HFFc6 (cell line): ENCODE measurements at places on chromosomes 16 and 17. TPM values are rescaled to one million over a fixed set of nuclear protein-coding genes. Genes with fewer than 3 reads are reported as not detected.

GRCh38 chr17:57808882-57809281, 41.0 kb downstream of the MRPS23 start:
- no peak for DNase-seq

DNA sequence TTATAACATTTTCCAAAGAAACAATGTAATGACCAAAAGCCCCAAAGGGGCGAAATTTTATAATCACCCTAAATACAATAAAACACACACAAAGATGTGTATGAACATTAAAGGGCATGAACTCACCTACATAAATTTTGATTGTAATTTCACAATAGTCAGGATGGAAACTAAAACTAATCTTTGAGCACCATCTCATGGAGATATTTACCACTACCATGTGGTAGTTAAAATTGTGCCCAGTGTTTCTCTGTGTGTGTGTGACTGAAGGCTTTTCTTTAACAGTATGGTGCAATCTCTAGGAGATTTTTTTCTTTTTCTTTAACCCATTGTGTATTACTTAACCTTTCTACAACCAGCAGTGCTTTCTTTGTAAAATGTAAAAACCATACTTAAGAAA, 19.7 kb upstream of the MEIOC start:
- DNase-seq: peak; percentile 59

GRAPL gene
- total RNA-seq: not detected in 3 replicates

DNA sequence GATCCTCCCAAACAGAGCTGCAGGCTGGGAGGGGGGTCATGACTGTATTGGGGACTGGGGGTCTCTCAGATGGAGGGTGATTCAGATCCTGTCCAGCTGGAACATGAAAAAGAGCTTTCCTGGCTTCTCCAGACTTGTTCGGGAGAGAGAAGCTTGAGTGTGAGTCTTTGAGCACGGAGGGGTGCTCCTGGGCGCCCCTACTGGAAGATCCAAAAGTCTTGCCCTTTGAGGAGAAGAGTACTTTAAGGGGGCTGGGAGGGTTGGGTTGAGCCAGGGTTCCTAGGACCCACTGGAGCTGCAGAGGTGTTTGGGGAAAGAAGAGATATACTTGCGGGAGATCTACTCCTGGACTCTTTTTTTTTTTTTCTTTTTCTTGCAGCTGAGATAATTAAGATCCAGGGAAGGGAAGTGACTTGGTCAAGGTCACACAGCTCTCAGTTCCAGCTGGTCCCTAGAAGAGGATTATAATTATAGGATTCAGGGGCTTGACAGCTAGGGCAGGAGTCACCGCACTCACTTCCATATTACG, 8.4 kb downstream of the RARA start:
- DNase-seq: peak; percentile 72

GRCh38 chr16:4323845-4324488, 8.1 kb downstream of the GLIS2 start:
- DNase-seq: no peak

DNA sequence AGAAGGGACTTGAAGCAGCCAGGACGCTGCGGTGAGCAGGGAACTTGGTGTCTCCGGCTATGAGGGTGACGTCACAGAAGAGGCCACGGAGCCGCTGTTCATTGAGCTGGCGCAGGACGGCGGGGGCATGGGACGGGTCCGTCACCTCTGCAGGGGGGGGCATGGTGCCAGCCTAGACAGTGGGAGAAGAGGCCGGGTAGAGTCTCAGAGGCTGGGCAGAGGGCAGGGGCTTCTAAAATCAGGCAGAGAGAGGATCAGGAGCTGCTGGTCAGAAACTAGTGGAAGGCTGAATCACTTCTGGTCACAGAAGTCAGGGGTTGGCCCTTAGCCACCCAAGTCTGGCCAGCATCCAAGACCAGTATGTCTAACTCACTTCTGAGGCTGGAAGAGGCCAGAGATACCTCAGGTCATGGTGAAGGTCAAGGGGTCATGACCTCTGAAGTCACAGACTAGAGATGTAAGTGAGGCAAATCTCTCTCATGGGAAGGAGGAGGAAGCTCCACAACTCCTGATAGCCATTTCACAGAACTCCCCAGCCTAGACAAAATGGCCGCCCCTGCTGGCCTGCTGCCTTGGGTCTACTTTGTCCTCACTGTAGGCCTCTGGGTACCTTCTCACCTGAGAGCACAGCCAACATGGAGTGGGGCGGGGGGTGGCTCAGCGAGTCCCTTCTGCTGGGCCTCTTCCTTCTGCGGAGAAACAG, 12.6 kb downstream of the ZBTB4 start:
- DNase-seq: peak; percentile 53

MFAP4 gene
- 19.9 to 46.8 TPM (median 36.8 TPM) in 3 replicates for total RNA-seq

GRCh38 chr17:79393358-79394052, 217.3 kb downstream of the RBFOX3 start:
- peak; percentile 52 for DNase-seq

- no peak for DNase-seq
These were observed 7.3 kb upstream of the TRPV2 start for GRCh38 chr17:16407911-16408588.

- DNase-seq: no peak
These were observed 10.1 kb downstream of the AFMID start for GRCh38 chr17:78197147-78197832.

GRCh38 chr17:28719021-28719433, 758 bp upstream of the RPL23A start:
- no peak for DNase-seq

DNA sequence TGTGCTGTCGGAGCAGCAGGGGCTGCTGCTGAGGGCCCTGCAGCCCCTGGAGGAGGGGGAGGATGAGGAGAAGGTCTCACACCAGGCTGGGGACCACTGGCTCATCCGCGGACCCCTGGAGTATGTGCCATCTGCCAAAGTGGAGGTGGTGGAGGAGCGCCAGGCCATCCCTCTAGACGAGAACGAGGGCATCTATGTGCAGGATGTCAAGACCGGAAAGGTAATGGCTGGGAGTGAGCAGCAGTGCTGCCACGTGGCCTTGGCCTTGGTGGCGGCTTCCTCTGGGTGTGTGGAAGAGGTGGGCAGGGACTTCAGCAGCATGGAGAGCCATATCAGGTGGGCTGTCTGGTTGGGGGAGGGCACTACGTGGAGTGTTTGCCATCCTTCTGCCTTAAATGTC, 20.0 kb downstream of the MVP start:
- no peak for DNase-seq

GRCh38 chr17:19494961-19495806, 38.5 kb upstream of the SLC47A1 start:
- no peak for DNase-seq

- DNase-seq: no peak
These were observed 223.5 kb downstream of the CYB561 start for GRCh38 chr17:63222655-63223054.

SLC5A2 gene
- total RNA-seq: 0.21 TPM in 1 of 3 replicates, not detected in the others

GRCh38 chr16:3147046-3147756, 12.4 kb downstream of the ZNF213 start:
- no peak for DNase-seq

DNA sequence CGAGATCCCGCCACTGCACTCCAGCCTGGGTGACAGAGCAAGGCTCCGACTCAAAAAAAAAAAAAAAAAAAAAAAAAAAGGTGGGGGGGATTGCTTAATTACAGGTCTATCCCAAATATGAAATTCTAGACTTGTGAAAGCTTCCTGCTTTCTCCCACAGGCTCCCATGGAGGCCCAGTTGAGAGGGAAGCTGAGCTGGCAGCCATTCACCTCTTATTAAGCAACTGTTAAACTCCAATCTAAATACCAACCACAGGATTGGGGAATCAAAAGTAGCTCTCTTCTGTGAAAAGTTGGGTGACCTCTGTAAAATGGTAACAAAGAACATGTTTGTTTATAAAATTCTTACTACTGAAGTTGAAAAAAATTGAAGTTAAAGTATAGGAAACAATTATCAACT, 45.8 kb upstream of the STAC2 start:
- DNase-seq: no peak

DNA sequence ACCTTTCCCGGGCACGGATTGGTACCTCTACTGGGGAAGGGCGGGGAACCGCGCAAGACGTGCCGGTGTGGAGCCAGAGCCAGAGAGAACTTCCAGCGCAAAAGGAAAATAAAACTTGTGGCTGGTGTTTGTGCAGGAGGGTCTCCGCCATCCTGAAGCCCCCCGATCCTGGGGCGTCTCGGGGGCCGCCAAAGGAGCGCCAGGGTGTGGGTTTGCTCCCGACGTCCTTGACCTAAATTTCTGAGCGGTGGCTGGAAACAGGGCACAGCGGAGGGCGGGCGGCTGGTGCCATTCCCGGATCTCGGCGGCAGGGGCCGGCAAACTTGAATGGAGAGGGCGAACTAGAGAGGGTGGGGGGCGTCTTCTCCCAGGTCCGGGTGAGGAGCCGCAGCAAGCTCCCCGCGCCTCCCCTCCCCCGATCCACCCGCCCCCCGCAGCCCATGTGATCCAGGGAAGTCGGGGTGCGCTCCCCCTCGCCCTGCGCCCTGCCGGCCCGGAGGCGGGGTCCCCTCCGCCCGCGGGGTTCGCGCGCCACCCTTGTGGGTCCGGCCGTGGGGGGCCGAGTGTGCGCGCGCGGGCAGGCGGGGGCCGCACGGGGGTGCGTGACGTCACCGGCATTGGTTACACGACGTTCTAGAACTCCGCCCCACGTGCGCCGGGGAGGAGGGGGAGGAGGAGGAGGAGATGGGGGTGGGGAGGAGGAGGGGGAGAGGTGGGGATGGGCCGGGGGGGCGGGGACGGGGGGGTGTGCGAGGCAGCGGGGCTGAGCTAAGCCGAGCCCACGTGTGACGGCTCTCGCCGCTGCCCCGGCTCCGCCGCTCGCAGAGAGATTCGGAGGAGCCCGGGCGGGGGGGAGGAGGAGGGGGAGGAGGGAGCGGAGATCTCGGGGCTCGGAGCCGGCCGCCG, at the start of gene MSI2:
TSS of gene MSI2 (plus strand) at position 748 of the 906 bp plus-strand sequence. CDS start 220 bp downstream, outside the sequence.
- peak; percentile 66 for DNase-seq

DNA sequence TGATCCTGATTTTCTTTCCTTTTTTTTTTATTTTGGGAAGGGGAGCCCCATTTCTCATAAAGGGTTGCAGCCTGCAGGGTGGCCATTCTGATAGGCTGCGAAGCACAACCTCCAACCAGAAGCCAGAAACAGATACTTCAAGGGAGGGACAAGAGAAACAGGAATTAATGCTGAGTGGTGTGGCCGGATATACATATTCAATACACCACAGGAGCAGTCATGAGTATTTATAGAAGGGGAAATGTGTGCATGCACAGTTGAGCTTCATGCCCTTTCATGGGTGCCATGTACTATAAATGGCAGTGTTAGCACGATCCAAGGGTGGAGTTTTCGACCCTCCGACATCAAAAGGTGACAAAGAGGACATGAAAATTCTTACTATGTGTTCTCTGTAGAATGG, 320.8 kb downstream of the CBLN1 start:
- no peak for DNase-seq

ASPA gene
- total RNA-seq: not detected in 3 replicates

GRCh38 chr17:69222707-69223258, 5.8 kb downstream of the ABCA10 start:
- DNase-seq: no peak

DNA sequence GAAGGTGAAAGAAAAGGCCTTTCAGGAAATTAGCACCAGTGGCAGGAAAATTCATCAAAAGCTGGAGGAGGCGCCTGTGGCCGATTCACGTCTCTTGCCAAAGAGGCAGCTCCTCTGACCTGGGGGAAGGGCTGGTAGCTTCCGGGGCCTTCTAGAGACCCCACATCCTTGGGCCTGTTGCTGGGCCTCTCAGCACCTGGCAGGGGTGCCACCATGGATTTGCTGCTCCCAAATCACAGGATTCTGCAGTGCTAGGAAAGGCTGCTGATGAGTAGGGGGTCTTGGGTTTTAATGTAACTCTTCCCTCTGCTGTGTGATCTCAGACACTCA, 11.6 kb upstream of the CBFB start:
- no peak for DNase-seq

SLC38A8 gene
- total RNA-seq: not detected in 3 replicates

DNA sequence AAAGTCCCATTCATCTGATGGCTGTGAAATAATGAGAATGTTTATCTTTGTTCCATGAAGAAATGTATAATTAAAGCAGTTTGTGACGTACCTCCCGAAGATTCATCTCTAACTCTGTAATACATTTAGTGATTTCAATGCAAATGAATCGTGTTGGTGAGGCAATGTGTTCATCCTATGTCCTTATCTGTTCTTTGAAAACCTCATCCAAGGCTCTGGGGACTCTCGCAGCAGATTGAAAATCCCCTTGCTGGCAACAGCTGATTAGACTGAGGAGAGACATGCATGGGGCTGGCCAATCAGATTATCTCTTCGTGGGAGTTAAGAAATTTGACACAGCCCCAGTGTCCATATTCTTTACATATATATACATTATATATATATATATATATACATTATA, 1095.4 kb upstream of the EEF2KMT start:
- DNase-seq: no peak
